ENCODE measurements at places on chromosomes 2 and 18.
A peak's percentile ranks its signal among the peaks of the same experiment; 100 is the strongest.

- no peak for DNase-seq
These were observed 3.2 kb upstream of the AQP12B start for GRCh38 chr2:240685771-240686371.

DNA sequence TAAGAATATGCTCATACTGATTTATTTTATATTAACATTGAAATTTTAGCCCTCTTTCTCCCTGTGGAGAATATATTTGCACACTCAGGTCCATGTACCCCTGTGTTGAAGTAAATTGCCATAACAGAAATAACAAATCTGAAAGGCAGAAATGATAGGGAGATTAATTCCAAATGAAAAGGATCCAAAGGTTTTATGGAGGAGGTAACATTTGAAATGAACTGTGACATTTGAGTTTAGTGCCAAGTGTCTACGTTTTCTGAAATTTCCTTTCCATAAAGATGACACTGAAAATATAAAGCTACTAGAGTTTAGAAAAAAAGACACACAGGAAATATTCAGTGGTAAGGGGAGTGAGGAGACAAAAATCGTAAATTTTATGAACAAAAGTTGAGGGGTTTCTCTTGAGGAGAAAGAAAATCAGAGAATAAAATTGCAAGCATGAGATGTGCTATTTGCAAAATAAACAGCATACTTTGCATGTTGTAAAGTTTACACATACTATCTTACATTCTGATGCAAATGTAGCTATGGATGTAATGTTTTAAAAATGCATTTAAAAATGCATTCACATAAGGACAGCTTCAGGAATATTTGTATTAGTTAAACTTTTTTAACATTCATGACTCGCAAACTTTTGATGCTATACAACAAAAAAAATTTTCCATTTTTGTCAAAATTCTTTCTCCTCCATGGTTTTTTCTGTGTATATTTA, 69.5 kb downstream of the BAZ2B start:
- DNase-seq, result no peak

GRCh38 chr18:48900469-48900868, 50.3 kb downstream of the SMAD7 start:
- DNase-seq, result no peak

DNA sequence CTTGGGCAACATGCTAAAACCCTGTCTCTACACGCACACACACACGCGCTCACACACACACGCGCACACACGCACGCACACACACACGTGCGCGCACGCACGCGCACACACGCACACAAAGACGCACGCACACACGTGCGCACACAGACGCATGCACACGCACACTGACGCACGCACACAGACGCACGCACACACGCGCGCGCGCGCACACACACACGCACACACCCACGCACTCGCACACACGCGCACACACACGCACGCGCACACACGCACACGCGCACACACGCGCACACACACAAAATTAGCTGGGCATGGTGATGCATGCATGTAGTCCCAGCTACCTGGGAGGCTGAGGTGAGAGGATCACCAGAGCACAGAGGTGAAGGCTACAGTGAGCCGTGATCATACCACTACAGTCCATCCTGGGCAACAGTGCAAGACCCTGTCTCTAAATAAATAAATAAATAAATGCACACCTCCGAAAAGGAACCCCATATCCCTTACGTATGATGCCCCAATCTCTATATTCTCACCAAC, 8.1 kb upstream of the IAH1 start:
- DNase-seq, result no peak

DNA sequence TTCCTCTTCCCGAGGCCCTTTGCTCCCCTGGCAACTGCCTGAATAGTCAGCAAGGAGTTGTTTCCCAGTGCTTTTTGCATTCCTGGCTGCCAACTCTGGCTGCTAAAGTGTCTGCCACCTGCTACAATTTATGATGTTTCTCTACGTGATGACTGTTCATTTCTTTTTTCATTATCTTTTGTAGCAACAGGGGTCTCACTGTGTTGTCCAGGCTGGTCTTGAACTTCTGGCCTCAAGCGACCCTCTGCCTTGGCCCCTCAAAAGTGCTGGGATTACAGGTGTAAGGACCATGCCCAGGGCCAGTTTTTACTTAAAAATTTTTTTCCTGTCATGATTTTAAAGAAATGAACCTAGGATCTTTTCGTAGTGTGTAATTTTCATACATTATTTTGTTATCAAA, 11.3 kb downstream of the EHBP1 start:
- DNase-seq, result no peak

DNA sequence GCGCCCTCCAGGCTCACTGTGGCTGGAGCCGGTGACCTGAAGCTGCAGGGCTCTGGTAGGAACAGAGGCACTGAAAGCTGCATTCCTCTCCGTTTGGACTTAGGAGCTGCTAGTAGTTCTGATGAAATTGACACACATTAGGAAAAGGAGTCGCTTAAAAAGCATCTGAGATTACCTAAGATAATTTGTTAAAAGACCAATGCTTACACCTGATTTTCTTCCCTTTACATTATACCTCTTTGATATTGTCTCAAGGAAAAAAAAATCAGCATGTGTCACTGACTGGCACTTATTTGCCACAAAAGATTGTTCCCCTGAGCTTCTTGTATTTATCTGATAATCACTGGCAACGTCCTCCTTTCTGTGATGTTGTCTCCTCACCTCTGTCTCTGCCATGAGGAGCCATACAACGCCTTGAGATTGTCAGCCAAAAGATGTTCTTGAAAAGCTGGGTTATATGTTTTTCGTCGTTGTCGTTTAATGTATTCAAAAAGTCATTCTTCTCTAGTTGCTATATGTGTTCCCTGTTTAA, 618 bp upstream of the CHN1 start:
- DNase-seq, result no peak

DNA sequence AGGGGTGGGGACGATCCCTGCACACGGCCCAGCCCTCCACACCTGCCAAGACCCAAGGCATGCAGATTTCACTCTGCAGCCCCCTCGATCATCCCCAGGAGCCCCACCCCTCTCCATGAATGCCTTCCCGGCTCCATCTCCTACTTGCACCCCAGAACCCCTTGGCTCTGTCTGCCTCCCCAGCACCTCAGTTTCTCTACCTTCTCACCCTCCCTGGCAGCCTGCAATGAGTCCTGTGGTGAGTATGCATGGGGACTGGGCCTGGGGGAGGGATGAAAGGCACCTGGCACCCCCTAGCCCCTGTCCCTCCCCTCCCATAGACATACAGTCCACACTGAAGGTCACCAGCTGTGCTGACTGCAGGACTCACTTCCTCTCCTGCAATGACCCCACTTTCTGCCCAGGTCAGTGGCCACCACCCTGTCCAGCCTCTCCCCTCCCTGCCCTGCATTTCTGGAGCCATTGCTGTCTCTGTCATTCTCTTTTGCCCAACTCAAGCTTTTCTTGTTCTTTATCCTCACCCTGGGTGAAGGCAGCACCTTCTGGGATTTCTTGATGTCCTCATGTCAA, 1.0 kb downstream of the TEX51 start:
- DNase-seq, result no peak

- DNase-seq, result no peak
These were observed 455.6 kb upstream of the ACVR2A start for GRCh38 chr2:147389218-147389617.

DNA sequence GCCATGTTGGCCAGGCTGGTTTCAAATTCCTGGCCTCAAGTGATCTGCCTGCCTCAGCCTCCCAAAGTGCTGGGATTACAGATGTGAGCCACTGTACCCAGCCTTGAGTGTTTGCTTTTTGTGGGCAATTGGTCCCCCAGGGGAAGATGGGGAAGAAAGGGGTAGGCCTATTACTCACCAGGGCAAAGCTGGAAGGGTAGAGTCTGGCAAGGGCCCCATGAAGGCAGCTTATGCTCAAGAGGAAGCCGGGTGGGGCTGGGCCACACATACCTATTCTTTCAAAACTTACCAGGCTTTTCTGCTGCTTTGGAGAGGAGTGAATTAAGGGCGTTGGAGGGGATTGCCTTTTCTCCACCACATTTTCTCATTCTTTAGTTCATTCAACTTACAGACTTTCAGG, 24.5 kb upstream of the CD28 start:
- DNase-seq, result no peak

- DNase-seq, result no peak
These were observed 128.4 kb downstream of the CABLES1 start for GRCh38 chr18:23263551-23264235.

- no peak for DNase-seq
These were observed 85.9 kb downstream of the UBE2E3 start for GRCh38 chr2:181066333-181066732.

- DNase-seq, result peak; percentile 35
These were observed 148.1 kb upstream of the SIX3 start for GRCh38 chr2:44793322-44793870.

DNA sequence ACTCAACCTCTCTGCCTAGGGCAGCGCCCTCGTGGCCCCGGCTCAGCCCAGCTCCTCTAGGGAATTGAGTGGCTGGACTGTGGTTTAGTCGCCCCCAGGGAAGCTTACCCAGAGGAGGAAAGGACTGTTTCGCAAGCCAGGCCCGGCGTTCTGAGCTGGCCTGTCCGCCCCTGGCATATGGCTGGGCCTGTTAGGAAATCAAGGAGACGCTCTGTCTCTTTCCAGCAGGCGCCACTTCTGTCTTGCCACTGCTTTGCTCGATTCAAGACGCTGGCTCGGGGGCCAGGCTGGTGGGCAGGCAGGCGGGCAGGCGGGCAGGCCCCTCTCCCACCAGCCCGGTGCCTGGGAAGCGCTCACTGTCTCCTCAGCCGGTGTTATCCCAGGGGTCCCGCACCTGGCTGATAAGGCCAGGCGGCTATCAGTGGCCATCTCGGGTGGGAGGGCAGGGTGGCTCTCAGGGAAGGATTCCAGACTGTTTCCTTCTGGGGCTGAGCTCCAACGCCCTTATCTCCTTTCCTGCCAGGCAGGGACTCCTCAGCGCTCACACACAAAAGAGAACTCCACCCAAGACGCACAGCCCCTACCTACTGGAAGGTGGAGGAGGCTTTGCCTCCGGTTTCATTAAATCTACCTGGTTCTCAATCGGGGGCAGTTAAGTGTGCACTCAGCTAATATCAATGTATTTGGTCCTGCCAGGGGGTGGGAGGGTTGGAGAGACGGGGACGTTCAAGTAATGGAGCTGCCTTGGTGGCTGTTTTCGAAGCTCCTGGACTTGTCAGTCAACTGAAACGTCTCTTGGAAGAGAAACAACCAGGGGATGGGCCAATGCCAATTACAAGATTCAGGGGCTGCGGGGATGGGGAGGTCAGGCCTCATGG, 109.1 kb downstream of the SMAD7 start:
- DNase-seq, result no peak

GRCh38 chr18:11736656-11737055, 47.6 kb downstream of the GNAL start:
- peak; percentile 18 for DNase-seq

GRCh38 chr2:88919087-88919738, 227.7 kb downstream of the RPIA start:
- DNase-seq, result peak; percentile 23

DNA sequence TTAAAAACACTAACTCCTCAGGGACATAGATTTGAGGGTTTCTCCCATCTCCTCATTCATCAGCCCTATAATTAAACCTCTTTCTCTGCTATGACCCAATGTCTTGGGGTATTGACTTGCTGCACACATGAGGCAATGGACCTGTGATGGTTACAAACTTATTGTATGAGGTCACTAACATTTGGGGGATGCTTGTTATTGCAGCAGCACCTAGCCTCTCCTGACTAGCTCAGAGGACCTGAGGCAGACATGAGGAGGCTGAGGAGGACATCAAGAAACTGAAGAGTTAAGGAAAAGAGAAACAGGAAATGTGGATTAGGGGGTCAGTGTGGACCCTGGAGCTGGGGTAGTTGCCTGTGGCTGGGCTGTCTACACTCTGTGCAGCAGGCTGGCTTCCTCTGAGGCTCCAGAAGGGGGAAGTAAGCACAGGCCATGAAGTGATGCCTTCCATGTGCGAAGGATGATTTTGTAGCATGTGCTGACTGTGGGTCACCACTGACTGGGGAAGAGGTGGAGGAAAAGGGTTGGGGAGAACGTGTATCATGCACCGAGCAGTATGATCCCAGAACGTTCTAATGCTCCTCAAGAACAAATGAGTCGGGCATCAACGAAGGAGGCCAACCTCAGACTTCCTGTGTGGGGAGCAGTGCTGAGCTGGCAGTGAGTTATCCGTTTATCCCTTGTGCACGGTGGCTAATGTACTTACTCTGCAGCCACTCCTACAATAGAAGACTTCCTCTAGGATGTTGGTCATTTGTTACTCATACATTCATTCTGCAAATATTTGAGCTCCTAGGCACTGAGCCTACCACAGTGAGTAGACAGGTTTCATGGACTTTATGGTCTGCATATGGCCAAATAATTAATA, 42.1 kb upstream of the RFX8 start:
- DNase-seq, result peak; percentile 99

- no peak for DNase-seq
These were observed 180.2 kb downstream of the TNS1 start for GRCh38 chr2:217822296-217823252.

- peak; percentile 82 for DNase-seq
These were observed 25.7 kb downstream of the ADI1 start for GRCh38 chr2:3493615-3494007.

- no peak for DNase-seq
These were observed 143.4 kb upstream of the LYPD1 start for GRCh38 chr2:132813422-132813821.

DNA sequence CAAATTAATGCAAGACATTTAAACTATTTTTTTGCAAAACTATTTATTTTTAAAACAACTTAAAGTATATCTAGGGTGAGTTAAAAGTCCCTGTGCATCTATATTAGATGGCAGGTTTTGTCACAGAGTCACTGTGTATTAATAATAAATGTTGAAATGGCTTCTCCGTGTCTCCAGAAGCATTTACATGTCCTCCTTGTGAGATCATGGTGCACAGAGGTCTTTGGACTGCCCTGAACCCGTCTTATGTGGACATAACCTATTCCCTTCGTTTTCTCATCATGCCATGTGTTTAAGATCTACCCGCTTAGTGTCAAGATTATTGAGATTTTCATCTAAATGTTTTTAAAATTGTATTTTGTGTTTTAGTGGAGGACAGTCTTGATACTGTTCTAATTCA, 39.3 kb downstream of the SOCS6 start:
- no peak for DNase-seq

GRCh38 chr2:121245120-121245820, 39.7 kb downstream of the TFCP2L1 start:
- no peak for DNase-seq

GRCh38 chr2:26475037-26475436, 2.9 kb downstream of the OTOF start:
- no peak for DNase-seq
